ENCODE measurements at places on chromosomes 6 and 20. TPM values are rescaled to one million over a fixed set of nuclear protein-coding genes. Genes with fewer than 3 reads are reported as not detected.

GRCh38 chr6:132084811-132085509 is 133.8 kb upstream of the CCN2 start:
- no peak for DNase-seq

DNA sequence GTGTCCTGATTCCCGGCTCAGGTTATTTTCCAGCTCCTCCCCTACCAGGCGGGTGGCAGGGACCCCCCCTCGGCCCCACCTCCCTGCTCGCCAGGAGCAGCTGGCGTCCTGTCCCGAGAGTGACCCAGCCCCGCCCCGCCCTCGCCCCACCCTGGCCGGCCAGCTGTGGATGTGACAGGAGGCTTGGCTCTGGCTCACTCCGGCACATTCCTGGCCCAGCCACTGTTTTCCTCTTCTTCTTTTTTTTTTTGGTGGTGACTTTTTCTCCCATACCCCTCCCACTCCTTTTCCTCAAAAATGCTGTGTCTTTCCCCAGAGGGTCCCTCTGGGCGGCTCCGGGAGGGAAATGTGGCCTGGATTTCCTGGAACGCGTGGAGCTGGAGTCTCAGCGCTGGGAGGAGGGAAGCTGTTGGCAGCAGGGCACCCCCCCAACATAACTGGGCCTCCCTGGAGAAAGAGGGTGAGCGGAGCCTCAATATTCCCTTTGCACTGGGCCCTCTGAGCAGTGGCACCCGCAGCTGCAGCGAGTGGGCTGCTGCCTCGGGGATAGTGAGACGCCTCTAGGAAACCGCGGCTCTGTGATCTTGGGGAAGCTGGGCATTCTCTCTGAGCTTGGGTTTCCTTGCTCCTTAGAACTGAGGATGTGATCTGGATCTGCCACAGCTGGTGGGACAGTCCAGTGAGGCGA is 28.3 kb upstream of the CSNK2A1 start:
- peak; percentile 52 for DNase-seq

Gene IPCEF1
- polyA plus RNA-seq, result 2.0 TPM

Gene CALHM5
- 2.4 TPM for polyA plus RNA-seq

- DNase-seq, result no peak
Measured at GRCh38 chr6:135722679-135723078, 128.8 kb upstream of the PDE7B start.

GRCh38 chr6:73169111-73169510 is 56.2 kb downstream of the KHDC1L start:
- no peak for DNase-seq

DNA sequence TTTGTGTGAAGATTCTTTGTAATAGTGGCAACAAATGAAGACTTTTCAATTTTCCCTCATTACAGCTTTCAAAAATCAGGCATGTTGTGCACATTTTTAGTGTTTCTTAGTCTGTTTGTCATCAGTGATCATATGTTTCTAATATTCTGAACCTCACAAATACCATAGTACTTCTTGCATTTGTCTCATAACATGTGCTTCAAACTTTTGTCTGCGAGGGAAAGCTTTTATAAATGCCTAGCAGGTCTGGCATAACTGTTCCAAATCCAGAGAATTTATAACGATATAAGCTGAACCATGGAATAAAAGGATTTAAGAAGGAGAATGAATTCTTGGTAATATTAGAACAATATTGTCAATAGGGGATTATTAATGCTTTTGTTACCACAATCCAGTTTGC is 670.2 kb downstream of the RFPL4B start:
- DNase-seq, result no peak

- no peak for DNase-seq
Measured at GRCh38 chr6:16420715-16421461, 182.5 kb downstream of the GMPR start.

DNA sequence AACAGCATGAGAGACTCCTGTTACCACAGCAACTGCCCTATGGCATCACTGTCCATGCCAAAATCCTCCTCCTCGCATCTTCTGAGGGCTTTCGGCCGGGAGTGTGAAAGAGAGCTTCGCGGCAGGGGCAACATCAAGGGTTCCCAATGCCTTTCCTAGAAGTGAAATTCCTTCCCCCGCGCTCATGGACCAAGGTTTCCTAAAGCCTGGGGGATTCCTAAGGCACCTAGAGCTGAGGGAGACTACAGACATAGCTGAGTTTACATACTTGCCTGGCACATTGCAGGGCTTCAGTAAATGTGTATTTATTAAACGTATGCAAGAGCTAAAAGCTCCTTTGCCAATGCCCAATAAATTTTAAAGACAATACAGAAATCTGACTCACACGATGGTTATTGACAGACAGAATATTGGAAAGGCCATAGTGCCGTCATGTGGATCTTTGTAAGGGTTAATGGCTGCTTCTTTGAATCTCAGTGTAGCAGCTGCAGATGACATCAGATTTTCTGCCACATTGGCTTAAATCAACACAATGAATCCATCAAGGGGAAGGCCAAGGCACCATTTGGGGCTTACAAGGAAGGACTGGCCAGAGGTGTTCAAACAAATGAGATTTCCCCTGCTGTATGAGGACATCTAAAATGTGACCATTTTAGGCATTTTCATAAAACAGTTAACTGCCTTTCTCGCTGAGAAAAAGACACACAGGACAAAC is 281.2 kb upstream of the JARID2 start:
- DNase-seq, result no peak

GRCh38 chr20:13008761-13009681 is at the start of gene SPTLC3:
TSS of gene SPTLC3 (plus strand) at chr20:13008972. CDS start at chr20:13009268, 296 bp downstream.
- DNase-seq, result peak; percentile 60

Gene C6orf163
- 2.0 TPM for polyA plus RNA-seq

Gene SLA2
- polyA plus RNA-seq, result 0.13 TPM

Gene RAD21L1
- polyA plus RNA-seq, result not detected

DNA sequence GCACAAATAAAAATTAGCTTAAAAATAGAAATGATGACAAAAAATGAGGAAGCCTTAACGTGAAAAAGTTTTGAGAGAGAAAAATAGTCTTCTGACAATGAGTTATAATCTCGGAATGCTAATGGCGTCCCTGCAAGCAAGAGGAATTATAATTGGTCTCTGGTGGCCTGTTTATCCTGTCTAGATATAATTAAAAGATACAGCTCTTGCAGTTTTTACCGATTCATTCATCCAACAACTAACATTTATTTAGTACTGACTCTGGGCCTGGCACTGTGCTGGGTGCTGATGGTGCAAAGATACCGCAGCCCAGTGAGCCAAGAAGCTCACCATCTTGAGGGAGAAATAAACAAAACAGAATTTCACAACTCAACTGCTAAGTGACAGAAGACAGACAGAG is 31.6 kb upstream of the ANKRD60 start:
- no peak for DNase-seq

GRCh38 chr6:113842165-113842564 is 15.0 kb upstream of the MARCKS start:
- no peak for DNase-seq

Gene RNGTT
- 10.5 TPM for polyA plus RNA-seq

DNA sequence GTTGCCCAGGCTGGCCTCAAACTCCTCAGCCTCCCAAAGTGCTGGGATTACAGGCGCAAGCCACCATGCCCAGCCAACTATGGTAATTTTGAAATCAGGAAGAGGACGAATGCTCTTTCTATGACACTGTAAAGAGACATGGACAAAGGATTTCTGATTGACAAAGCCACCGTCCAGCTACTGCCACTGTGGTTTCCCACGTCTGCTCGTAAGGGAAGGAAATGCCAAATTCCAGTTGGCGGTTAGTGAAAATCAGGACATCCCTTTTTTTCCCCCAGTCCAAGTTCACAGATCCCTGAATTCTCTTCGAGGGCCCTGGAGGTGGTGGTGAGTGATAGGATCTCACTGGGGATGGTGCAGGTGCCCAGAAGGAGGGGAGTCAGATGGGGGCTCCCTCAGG is 31.2 kb downstream of the SNAI1 start:
- DNase-seq, result no peak

DNA sequence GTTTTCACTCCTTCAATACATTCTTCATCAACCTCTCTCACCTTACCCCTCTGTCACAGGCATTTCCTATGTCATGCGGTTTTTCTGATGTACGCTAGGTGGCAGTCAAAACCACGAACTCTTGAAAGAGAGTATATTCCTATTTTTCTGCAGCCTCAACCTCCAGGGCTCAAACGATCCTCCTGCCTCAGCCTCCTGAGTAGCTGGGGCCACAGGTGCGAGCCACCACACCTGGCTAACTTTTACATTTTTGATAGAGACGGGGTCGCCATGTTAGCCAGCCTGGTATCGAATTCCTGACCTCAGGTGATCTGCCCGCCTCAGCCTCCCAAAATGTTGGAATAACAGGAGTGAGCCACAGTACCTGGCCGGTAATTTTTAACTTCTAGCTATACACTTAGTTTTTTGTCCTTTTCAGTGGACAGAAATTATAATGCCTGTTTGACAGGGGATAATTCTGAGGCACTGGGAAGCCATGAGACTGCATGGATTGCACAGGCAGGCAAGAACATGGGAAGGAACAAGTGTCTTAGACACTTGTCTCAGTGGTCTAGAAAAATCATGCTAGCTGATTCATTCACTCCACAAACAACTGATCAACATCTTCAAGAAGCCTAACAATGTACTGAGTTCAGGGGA is 22.5 kb upstream of the HFE start:
- peak; percentile 30 for DNase-seq

Gene PLEKHG1
- 15.6 TPM for polyA plus RNA-seq

Gene MYB
- polyA plus RNA-seq, result 1.3 TPM

DNA sequence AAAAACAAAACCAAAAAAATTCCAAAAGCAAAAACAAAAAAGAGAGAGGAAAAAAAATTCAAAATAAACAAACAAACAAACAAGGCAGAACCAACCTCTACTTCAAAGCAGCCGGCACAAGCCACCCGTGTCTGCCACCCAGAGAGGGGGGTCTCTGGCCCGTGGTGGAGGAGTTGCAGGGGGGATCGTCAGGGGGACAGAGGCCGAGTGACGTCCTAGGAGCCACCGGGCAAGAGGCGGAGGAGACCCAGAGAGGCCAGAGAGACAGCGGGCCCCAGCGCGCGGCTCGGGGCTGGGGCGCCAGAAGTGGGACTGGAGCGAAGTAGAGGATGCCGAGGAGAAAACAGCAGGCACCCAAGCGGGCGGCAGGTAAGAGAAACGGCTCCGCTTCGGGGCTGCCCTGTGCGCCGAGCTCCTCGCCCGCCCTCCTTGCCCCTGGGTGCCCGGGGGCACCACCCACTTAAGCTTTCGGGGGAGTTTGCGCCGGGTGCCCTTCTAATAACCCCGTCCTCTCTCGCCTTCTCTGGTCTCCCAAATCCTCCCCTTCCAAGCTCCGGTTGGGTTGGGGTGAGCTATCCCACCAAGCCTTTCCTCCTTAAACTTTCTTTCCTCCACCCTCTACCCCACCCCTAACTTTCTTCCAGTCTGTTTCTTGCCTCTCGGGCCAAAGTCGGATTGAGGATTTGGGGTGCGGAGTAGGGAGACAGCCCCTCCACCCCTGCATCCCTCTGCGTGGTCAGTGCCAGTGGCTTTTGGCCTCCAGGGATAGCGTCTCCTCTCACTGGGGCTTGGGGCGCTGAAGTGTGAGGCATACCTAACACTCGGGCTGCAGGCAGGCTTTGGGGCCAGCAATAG is 1.0 kb downstream of the TSHZ2 start:
- DNase-seq, result no peak

- DNase-seq, result no peak
Measured at GRCh38 chr20:9422321-9423057, 91.9 kb upstream of the LAMP5 start.

GRCh38 chr6:29656157-29656556 is 735 bp upstream of the MOG start:
- DNase-seq, result no peak

Gene MATN4
- polyA plus RNA-seq, result 0.45 TPM

Gene ABHD16B
- polyA plus RNA-seq, result not detected

Gene TNFRSF6B
- 1.6 TPM for polyA plus RNA-seq

GRCh38 chr6:19342616-19343015 is 494.6 kb upstream of the ID4 start:
- no peak for DNase-seq

DNA sequence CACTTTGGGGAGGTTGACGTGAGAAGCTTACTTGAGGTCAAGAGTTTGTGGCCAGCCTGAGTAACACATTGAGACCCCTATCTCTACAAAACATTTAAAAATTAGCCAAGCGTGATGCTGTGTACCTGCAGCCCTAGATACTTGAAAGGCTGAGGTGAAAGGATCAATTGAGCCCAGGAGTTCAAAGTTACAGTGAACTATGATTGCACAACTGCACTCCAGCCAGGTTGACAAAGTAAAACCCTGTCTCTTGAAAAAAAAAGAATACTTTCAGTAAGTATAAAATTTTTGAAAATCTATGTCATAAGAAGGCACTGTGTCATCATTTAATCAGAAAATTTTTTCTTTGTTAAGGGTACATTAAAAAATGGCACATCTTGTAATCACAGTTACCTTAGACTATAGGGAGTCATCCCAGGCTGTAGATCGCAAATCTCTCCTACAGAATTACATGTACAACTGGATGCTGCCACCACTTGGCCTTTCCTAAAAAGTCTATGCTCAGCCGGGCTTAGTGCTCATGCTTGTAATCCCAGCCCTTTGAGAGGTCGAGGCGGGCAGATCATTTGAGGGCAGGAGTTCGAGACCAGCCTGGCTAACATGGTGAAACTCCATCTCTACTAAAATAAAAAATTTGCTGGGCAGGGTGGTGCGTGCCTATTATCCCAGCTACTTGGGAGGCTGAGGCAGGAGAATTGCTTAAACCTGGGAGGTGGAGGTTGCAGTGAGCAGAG is 17.0 kb upstream of the MRS2 start:
- no peak for DNase-seq

DNA sequence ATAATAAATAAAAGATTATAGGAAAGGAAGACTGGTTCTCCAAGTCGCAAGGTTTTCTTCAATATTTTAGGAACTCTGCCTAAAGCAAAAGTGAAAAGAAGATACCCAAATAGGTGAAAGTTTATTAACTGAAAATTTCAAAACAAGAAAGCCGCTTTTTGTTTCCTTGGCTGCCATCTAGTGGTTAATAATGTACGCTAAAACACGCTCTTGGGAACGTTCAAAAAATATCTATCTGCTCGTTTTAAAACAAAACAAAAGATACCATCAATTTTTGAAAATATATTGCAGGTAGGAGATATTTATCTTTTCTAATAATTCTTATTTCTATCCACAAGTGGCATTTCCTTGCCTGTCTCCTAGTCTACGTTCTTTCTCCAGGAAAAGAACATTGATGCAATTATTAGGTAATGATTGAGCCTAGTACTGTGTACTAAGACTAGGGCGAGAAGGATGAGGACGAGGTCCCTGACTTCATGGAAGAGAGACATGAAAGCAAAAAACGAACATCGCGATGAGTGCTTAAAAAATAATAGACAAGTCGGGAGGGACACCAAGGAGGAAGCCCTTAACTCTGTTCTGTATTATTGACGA is 97.2 kb downstream of the SPTLC3 start:
- no peak for DNase-seq

GRCh38 chr6:26521600-26522391 is 16.4 kb upstream of the HMGN4 start:
- DNase-seq, result peak; percentile 83

DNA sequence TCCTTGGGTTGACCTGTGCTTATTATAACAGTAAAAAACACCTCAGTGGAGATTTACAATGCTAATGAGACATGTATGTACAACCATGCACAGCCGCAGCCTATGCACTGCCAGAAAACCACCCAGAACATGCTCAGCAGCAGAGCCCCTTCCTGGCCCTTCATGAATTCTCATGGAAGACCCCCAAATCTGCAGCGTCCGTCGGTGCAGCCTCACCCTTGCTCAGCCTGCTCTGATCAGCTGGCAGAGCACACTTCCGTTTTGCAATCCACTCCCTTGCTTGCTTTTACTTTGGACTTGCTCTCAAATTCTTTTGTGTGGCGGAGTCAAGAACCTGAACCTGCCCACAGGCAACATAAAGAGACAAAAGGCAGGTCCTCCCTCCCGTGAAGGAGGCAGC is 378.2 kb upstream of the SULF2 start:
- DNase-seq, result no peak

Gene TRIM15
- polyA plus RNA-seq, result not detected

- DNase-seq, result no peak
Measured at GRCh38 chr6:27662769-27663168, 189.9 kb upstream of the ZNF184 start.

Gene LY6G5C
- polyA plus RNA-seq, result 6.3 TPM
